ENCODE measurements at places on chromosomes 1 and 21.

GRCh38 chr1:92663775-92664174, 121.1 kb downstream of the EVI5 start:
- DNase-seq, result no peak

GRCh38 chr1:183593356-183593755, 3.1 kb upstream of the NCF2 start:
- no peak for DNase-seq

GRCh38 chr1:34267326-34267725, 90.6 kb downstream of the C1orf94 start:
- no peak for DNase-seq

GRCh38 chr1:23019863-23020625, 776 bp downstream of the KDM1A start:
- DNase-seq, result peak; percentile 45

- peak; percentile 11 for DNase-seq
Measured at GRCh38 chr1:46603481-46603857, 599 bp downstream of the MKNK1 start.

DNA sequence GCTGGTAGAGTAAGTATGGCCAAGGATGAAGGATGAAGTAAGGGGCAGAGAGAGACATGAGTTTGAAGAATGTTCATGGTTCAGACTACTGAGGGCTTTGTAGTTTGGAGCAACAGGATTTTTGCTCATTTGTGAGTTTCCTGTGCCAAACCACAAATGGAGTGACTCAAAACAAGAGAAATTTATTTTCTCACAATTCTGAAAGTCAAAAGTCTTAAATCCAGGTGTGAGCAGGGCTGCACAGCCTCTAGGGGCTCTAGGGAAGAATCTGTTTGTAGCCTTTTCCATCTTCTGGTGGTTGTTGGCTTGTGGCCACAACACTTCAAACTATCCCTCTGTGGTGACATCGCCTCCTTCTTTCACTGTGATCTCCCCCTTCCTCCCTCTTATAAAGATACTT, 58.9 kb downstream of the RHOU start:
- no peak for DNase-seq

DNA sequence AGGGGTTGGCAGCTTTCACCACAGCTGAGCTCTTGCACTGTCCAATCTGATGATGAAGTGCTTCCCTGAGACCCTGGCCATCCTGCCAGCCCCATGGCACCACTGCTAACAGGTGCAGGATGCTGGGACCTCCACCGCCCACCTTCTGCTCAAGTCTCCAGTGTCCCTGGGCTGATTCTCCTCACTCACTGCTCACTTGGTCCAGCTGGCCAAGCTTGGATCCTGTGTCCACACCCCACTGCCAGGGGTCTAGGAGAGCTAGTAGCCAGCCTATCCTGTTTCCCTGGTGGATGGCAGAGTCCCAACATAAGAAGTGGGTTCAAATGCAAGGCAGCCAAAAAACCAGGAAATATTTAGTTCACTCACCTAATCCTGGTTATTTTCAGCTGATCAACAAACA, 217.2 kb upstream of the IRF2BP2 start:
- DNase-seq, result no peak

- peak; percentile 78 for DNase-seq
Measured at GRCh38 chr1:182588500-182589396, at the start of gene RNASEL. Gene RNASEL, minus strand, starts transcription at chr1:182589256. Its CDS starts 2,450 bp downstream, at chr1:182586806.

DNA sequence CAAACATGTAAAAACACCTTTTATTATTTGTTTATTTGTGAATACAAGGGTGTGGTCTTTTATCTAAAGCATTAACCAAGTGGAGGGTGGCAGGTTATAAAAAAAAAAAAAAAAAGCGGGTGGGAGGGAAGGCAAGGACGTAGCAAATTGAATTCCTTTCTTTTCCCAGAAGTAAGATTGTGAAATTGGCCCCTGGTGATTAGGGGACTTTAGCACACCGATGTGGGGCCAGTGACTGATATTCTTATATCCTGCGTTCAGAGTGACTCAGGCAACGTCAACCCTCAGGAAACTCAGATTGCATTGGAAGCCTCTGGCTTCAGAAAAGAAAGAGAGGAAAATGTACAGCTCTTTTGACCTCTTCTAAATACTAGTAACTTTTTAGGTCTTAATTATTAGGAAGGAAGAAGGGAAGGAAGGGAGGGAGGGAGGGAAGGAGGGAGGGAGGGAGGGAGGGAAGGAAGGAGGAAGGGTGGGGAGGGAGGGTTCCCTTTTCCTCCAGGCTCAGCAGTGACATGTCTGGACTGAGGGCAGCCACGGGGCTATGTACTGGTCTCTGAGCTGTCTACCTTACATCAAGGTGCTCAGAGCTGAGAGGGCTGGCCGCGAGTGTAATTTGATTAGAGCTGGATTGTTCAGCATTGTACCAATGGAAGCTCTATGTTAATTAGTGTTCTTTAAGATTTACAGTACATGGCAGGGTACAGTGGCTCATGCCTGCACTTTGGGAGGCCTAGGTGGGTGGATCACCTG, 30.2 kb downstream of the EVA1C start:
- no peak for DNase-seq

DNA sequence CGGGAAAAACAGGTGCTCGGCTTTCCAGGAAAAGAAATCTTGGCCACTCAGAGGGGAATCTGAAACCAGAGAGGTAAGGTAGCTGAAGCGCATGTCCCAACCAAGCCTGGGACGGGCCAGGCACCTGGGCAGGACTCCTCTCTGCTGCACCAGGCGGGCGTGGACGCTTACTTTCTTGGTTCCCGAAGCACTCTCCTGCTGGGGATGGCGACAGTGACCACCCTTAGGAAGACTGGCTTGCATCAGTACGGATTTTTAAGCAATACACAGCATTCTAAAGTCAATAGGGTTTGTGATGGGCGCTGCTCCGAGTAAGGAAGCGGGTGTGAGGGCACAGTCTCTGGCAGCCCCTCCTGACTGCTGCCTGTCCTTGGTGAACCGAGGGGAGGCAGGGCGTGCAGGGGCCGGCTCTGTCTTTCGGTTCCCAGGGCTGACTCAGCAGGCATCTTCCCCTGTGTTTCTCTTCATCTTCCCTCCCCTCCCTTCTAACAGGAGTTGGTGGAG, 74.9 kb upstream of the ANGPTL1 start:
- DNase-seq, result no peak

GRCh38 chr21:16554503-16554902, 824.7 kb downstream of the USP25 start:
- no peak for DNase-seq

DNA sequence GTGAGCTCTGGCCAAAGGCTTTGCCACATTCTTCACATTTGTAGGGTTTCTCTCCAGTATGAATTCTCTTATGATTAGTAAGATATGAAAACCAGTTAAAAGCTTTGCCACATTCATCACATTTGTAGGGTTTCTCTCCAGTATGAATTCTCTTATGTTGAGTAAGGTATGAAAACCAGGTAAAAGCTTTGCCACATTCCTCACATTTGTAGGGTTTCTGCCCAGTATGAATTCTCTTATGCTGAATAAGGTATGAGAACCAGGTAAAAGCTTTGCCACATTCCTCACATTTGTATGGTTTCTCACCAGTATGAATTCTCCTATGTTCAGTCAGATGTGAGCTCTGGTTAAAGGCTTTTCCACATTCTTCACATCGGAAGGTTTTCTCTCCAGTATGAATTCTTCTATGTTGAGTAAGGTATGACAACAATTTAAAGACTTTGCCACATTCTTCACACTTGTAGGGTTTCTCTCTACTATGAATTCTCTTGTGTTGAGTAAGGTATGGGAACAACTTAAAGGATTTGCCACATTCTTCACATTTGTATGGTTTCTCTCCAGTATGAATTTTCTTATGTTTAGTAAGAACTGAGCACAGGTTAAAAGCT, 20.7 kb downstream of the ZNF695 start:
- DNase-seq, result peak; percentile 2

DNA sequence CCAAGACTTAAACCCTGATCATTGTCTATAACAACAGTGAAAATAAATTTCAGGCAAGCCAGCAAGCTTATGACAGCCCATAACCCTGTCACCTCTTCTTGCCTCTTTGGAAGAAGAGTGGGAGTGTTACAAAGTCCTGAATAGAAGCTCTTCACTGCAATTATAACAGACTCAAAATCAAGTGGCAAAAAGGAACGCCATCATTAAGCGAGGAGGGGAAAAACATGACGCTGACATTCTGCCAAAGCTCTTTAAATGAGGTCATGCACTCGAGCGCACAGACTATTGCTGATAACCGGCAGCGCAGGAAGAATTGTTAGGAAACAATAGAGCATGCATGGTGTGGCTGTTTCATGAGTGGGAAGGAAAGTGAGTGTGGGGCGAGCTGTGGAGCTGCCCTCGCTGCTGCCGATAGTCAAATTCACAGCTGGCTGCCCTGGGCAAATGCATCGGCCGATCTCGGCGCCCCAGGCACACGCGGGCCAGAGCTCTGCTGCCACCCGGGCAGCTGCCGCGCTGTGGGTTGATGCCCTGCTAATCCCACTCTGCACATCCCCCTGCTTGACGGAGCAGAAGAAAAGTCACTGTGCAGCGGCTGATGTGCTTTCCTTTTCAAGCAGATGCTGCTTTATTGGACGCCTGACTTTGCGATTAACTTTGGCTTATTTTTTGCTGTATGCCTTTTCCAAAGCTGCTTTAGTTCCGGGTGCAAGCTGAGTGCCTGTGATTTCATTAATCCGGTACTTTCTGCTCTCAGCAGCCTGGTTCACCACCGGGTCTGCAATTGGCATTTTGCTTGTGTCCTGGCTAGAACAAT, 102.4 kb upstream of the ST6GALNAC5 start:
- DNase-seq, result peak; percentile 10

DNA sequence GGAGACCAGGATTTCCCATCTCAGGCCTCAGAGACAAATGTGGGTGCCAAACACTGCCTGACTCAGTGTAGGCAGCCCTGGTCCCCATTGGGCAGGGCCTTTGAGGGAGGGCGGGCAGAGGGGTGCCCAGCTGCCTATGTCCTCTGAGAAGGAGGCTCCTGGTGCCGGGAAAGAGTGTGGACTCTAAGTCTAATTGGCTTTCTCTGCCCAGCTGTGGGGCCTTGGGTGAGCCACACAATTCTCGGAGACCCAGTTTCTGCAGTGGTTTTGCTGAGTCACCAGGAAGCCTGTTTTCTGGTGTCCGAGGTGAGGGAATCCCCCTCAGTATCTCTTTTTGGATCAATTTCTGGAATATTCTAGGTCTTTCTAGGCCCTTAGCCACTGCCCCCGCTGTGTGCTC, 35.3 kb upstream of the ACTL8 start:
- peak; percentile 49 for DNase-seq

DNA sequence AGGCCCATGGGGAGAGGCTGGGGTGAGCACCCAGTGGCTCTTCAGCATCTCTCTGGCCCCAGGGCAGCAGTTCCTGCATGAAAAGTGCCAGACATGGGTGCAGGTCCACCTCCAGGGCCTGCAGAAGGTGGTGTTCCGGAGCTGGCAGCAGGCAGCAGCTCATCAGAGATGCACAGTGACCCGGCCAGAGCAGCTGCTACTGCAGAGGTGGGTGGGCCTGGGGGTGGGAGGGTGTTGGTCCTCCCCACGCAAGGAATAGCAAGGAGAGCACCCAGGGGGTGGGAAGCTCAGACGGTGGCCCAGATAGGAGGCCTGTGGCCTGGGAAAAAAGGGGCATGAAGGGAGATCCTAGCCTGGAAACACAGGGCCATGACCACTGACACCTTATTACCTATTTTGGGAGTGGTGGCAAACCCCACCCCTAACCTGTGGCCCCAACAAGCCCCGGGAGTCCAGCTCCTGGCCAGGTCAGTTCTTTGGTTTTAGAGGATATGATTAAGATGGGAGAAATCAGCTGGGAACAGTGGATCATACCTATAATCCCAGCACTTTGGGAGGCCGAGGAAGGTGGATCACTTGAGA, 20.2 kb downstream of the C1orf167 start:
- no peak for DNase-seq

GRCh38 chr1:201026234-201026633, 2.7 kb upstream of the KIF21B start:
- no peak for DNase-seq

GRCh38 chr1:197559655-197560054, 215.6 kb downstream of the DENND1B start:
- no peak for DNase-seq

GRCh38 chr1:196143602-196144342, 464.5 kb downstream of the KCNT2 start:
- DNase-seq, result no peak

DNA sequence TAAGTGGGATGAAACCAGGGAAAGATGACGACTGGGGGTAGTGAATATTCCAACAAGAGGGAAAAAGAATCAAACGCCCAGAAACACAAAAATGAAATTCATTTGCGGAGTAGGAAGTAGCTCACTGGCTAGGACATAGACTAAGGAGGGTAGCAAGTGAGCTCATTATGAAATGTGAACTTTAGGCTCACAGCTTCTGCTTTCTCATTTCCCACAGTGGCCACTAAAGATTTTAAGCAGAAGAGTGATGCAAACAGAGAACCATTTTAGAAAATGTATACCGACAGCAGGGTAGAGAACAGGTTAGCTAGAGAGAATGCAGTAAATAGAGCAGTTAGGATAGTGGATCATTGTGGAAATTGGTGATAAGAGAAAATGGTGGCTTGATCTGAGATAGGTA, 3.5 kb downstream of the CD48 start:
- DNase-seq, result no peak

DNA sequence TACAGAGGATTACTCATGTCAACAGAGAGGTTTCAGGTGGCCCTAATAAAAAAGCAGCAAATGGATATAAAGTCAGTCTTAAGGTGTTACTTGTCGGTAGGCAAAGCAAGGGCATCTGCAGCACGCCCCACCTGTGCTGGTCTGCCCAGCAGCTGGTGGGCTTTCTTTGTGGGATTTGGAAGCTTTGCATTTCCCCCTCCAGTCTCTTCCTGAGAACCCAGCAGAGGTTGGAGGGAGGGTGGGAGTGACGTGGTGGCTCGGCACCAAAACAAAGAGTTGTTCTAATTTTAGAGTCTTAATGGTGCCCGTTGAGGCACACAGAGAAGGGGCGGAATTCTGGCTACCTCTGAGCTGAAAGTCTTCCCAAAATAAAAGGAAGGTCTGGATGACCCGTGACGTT, 4.8 kb upstream of the PCBP3 start:
- no peak for DNase-seq

DNA sequence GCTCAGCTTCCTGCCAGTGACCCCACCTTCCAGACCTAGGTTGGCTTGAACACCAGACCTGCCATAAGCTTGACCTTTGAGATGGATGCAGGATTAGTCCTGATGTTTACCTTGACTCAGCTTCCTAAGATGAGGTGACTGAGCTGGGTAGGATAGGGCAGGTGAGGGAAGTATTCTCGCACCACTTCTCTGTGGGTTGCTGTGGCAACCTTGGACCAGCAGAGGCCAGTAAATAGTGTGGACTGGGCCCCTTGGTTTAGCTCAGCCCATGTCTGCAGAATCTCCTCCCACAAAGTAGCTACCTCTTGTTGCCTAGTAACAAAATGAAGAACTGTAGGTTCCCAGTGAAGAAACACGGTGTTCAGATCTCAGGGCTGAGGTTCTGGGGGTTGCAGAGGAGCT, 8.4 kb downstream of the RPS6KA1 start:
- DNase-seq, result no peak

DNA sequence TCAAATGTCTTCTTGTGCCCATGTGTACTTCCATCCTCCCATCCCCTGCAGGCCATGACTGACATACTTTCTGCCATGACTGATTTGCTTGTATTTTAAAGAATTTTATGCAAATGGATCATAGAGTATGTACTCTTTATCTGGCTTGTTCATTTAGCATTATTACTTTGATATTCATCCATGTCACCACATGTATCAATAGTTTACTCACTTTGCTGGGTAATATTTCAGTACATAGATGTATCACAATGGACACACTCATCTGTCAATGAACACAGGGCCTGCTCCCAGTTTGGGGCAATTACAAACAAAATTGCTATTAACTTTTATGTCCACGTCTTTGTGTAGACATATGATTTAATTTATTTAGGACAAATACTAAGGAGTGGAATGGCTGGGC, 259.1 kb downstream of the SDCCAG8 start:
- DNase-seq, result no peak
